ENCODE measurements at places on chromosomes 7 and 10.

- DNase-seq = no peak
These were observed 19.1 kb downstream of the BET1 start for GRCh38 chr7:93985101-93985500.

DNA sequence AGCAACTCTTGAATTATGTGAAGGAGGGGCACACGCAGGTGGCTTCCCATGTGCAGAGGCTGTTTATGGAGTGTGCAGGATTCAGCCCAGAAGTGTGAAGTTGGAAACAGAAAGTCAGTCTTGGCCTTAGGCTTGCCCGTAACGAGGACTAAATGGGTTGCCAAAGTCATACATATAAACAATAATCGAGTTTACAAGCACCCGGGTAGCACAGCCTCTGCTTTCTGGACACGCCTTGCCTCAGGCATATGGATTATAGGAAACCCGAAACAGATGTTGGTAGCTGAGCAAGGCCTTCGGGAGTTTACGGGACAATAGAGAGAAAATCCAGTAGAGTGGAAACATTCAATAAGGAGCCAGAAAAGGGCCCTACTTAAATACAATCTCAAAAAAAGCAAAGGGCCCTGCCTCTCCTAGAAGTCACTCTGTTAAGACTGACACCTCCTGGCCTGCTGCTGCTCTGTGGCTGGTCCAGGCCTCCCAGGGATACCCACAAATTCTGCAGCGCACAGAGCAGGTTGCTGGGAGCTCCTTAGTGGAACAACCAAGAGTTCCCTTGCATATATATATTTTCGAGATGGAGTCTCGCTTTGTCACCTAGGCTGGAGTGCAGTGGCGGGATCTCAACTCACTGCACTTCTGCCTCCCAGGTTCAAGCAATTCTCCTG is 48.5 kb downstream of the SMKR1 start:
- no peak for DNase-seq

- DNase-seq = no peak
These were observed 428.3 kb downstream of the TNS3 start for GRCh38 chr7:47153576-47153975.

GRCh38 chr7:51077987-51078370 is 238.6 kb downstream of the COBL start:
- DNase-seq = no peak

DNA sequence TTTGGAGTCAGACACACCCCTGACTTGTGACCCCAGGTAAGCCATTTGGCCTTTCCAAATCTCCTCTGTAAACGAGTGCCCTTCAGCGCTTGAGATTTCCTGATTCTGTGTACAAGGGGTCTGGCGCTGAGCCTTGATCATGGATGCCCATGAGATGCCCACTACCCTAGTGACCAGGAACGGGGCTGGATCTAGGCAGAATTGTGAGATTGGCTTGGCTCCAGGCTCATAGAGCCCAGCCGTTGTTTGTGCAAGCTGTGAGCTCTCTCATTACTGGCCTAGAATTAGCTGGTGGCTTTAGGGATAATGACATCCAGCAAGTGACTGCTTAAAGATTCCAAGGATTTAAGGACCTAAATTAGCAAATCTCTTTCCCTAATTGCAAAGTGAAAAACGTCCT is 84.9 kb downstream of the CAMK1D start:
- DNase-seq = no peak

- DNase-seq = no peak
These were observed 370.6 kb upstream of the IGFBP3 start for GRCh38 chr7:46291601-46292150.

GRCh38 chr7:135960709-135961451 is 16.3 kb downstream of the MTPN start:
- no peak for DNase-seq

DNA sequence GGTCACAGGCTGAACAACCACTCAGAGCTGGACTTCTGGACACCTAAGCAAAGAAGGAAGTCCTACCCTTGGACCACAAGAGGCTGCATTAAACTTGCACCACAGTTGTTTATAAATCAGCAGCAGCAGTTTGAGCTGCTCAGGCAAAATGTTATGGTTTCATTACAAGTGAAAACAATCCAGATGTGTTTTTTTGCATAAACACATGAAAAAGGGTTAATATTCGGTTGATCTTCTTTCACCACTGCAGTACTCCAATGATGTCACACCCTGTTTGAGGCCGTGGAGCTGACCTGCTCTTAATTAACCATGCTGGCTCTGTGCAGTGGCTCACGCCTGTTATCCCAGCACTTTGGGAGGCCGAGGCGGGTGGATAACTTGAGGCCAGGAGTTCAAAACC is 490.8 kb upstream of the CELF2 start:
- no peak for DNase-seq

DNA sequence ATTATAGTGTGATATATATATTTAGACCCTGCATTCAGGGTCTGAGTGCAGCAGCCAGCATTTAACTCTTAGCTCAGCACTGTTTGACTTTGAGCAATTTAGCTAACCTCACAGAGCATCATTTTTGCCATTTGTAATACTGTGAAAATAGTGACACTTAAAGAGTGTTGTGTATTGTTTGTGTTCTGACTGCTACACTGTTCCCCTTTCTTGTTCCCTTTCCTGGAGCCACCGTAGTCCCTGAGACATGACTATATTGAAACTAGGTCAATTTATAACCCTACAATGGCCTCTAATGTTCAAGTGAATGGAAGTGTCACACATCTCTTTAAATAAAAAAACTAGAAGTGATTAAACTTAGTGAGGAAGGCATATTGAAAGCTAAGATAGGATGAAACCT is 20.3 kb upstream of the CD36 start:
- no peak for DNase-seq

- DNase-seq = no peak
These were observed 21.9 kb upstream of the ZNF212 start for GRCh38 chr7:149217570-149217969.

GRCh38 chr7:39465055-39465929 is 100.9 kb upstream of the YAE1 start:
- no peak for DNase-seq

DNA sequence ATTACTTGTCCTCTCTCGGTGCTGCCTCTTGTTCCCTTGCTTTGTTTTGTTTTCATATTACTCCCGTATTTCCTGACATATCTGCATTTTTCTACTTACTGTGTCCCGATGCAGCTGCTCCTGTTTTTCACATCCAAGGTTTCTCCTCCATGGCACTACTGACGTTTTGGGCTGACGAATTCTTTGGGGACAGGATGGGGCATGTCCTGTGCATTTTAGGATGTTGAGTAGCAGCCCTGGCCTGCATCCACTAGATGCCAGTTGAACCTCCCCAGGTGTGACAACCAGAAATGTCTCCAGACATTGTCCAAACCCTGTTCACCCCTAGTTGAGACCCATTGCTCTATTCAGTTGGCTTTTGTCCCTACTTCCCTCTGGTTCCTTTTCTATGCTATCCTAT is 12.4 kb downstream of the ZNF789 start:
- no peak for DNase-seq

DNA sequence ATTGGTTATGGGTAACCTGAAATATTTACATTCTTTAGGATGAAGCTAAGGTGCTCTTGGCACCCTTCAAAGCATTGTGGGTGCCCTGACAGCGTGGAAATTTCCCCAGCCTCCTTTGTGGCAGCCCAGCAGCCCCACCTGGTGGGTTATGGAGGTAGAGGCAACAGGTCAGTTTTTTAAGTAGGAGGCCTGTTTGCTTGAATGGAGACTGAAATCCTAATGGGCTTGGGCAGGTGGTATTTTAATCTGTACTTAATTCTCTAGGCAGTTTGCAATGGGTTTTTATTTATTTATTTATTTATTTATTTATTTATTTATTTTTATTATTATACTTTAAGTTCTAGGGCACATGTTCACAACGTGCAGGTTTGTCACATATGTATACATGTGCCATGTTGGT is 139.4 kb downstream of the EPC1 start:
- DNase-seq = peak; percentile 37

GRCh38 chr10:58837826-58838225 is 325.2 kb downstream of the BICC1 start:
- no peak for DNase-seq

GRCh38 chr7:95139922-95140321 is 184.4 kb downstream of the PON1 start:
- no peak for DNase-seq

DNA sequence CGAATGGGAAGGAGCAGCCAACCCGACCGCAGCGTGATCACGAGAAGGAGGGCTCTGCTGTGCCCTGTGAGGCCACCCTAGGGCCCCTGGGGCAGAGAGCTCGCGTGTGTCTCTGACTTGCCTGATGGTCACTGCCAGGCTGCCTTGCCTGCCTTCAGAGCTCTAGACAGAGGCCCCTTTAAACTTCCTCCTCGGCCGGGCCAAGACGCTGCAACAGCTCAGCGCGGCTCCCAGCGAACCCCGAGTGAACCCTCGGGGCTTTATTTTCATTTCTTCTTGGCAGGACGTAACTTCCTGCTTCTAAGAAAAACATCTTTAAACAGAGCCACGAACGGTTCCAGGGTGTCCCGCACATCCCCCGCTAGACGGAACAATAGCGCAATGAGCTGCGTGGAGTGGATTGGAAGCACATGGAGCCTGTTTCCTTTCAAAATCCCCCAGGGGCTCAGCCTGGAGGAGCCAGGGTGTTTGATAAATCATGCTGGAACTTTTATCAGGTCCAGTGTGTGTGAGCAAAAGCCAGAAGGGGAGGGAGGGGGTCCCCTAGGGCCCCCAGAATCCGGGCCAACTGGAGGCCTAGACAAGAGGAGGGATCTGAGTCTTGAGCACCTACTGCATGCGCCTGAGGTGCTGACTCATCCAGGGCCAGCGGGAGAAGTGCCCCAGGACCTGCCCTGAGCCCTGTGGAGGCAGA is 134.1 kb upstream of the GDF10 start:
- DNase-seq = no peak

DNA sequence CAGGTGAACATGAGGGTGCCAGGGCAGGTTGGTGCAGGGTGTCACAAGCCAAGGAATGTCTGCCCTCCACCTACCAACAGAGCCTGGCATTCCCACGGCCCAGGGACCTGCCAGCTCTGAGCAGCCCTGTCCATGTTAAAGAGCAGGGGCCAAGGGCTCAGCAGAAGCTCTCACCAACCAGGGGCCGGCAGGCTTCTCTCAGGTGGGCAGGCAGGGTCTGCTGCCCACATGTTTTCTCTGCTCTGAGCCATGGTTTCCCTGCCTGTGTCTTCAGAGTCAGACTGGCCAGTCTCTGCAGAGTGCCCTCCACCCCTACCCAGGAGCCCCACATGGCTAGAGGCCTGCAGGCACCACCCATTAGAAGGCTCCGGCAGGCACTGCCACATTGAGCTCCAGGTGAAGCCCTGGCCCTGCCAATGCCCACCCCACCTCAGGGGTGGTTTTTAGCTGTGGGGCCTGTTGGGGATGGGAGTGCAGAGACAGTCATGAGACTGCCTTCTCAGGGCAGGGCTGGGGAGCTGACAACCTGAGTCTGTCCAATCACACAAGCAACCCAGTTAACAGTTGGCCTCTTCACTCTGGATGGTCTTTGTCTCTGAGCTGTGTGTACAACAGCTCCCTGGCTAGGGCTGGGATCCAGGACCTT is 135.9 kb downstream of the ARHGAP22 start:
- DNase-seq = no peak

DNA sequence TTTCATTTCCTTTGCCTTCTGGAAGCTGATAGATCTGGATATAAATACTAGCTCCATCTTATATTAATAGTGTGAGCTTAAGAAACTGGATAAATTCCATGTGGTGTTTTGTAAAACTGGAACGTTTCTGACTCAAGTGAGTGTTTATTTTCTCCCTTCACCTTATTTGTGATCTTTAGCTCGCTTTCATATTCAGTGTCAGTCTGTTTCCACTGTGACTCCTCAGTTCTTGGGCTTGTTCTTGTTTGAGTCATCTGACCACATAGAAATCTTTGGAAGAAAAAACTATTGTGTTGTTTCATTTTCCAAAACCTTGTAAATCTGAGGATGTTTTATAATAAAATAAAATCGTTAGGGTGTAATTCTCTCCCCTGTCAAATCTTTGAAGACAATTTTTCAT is 186.4 kb downstream of the POLR1F start:
- DNase-seq = no peak

- DNase-seq = no peak
These were observed 58.8 kb downstream of the INSIG1 start for GRCh38 chr7:155356323-155357105.

GRCh38 chr7:95630702-95631458 is 34.6 kb upstream of the PDK4 start:
- no peak for DNase-seq

DNA sequence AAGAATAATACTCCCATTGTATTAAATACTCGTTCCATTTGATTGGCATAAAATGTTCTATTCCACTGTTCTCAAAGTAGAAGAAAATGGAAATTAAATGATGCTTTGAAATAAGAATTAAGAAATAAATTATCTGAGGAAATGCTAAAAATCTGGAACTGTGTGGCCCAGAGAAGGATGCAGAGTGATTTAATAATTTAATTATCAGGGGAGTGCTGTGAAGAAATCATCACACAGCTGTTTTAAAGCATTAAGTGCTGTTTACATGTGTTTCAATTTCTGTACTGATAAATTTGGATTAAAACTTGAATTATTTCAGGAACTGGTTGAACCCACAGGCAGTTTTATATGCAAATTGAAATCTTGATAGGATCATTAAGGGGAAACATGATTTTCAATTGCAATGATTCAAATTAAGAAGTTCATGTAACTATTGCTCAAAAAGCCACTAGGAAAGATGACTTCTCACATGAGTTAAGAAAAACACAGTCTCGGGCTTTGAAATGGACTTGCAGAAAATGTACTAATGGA is 56.3 kb downstream of the COL28A1 start:
- DNase-seq = no peak

DNA sequence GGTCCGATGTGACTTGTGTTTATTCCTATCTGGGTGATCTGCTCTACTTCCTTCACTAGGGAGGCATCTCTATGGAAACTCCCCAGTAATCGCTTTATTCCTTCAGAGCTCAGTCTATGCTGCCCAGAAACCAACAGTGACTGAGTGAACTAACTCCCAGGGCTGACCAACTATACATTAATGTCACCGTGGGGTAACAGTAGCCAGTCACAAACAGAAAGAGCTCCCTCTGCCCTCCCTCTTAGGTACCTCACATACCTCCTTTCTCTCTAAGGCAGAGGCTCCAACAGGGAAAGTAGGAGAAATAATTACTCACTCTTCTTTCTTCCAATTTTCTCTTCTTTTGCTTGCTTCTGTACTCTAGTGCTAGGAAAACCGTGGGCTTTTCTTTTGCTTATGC is 855.0 kb downstream of the REEP3 start:
- no peak for DNase-seq

- DNase-seq = no peak
These were observed 48.5 kb downstream of the CALD1 start for GRCh38 chr7:134827889-134828288.

GRCh38 chr7:129047761-129048160 is 7.2 kb downstream of the TNPO3 start:
- DNase-seq = no peak

- peak; percentile 49 for DNase-seq
These were observed 21.6 kb upstream of the TSPAN33 start for GRCh38 chr7:129122751-129123509.

GRCh38 chr7:54544527-54545240 is 2.5 kb downstream of the VSTM2A start:
- no peak for DNase-seq

GRCh38 chr10:30580676-30581075 is 48.9 kb downstream of the LYZL2 start:
- no peak for DNase-seq
